ENCODE measurements at places on chromosomes 16 and 17. TPM values are rescaled to one million over a fixed set of nuclear protein-coding genes. Genes with fewer than 3 reads are reported as not detected.
A peak's percentile ranks its signal among the peaks of the same experiment; 100 is the strongest.

DNA sequence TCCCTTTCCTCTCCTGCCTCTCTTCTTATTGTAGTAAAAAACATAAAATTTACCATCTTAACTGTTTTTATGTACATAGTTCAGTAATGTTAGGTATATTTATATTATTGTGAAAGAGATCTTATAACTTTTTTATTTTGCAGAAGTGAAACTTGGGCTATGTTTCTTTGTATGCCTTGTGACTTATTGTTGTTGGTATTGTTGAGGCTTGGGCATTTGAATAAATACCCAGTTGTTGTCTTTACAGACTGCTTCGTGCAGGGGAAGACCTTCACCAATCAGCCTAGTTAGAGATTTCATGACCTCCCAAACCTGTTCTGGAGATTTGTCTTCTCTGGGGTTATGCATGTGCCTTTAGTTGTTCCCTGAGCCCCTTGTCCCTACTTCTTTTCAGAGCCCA lies 31.9 kb downstream of the REXO5 start:
- no peak for DNase-seq

DNA sequence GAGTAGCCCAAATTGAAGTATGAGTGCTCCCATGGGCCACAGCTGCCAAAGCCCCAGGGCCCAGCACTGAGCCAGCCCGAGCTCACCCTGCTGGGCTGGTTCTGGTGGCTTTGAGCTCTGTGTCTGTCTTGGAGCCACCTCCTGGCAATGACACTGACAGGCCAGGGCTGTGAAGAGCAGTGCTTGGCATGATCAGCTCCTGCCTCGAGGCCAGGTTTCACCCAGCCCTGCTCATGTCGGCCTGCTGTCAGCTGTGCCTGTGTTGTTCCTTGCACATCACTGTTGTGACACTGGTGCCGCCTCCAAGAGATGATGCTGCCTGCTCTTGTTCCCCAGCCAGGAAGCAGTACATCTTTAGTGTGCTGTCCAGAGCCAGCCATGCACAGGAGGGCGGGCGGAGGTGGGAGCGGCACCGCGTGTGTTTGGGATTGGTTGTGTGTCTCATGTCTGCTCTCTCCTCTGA lies 26.0 kb downstream of the PLD6 start:
- DNase-seq: peak; percentile 93

GRCh38 chr17:8345951-8346665 lies 6.5 kb downstream of the ODF4 start:
- no peak for DNase-seq

DNA sequence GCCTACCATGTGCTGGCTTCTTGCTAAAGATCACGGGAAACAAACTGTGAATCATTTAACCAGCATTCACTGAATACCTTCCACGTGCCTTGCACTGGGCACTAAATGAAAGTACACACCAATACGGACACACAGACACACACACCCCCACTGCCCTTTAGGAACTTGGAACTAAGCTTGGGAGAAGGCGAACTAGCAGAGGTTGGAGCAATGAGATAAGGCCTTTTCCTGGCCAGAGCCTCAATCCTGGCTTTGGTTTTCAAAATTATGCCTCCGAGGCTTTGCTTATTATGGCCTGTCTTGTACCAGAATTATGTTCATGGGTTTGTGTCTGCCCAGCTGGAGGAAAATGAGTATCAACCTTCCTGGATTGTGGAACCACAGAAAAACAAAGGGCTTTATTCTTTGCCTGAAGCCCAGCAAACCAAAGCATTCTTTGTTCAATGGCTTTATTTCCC lies 32.3 kb downstream of the CPPED1 start:
- no peak for DNase-seq

- no peak for DNase-seq
Observed at GRCh38 chr17:12402963-12403622, 262.6 kb upstream of the MYOCD start.

DNA sequence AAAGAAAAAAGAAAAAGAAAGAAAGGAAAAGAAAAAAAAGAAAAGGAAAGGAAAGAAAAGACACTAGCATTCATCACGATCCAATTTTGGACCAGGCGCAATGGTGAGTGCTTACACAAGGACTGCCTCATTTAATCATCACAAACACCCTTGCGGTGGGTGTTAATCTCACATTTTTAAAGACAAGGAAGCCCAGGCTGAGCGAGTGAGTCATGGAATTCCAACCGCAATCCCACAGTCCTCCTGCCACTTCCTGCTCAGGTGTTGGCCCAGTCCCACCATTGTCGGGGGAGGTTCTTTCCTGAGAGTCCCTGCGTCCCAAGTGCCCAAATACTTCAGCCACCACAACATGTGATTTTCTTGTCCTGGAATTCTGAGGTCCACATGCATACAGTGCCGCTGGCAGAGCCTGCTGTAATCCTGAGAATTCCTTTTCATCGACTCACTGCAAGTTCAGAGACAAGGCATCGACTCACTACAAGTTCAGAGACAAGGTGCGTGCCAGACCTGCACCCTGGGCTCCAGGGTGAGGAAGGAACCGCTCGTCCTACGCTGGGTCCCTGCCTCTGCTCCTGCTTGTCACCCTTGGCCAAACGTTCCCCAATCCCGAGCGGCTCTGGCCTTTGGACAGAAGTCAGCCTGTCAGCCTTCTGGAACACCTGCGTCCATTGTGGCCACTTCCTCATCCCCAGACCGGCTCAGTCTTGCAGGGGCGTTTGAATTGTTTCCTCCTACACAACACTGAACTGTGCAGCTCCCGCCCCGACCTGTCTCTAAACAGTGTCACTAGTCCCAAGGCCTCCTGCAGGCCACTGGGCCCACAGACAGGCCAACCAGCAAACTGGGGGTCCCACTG lies 5.8 kb downstream of the ZG16B start:
- no peak for DNase-seq

DNA sequence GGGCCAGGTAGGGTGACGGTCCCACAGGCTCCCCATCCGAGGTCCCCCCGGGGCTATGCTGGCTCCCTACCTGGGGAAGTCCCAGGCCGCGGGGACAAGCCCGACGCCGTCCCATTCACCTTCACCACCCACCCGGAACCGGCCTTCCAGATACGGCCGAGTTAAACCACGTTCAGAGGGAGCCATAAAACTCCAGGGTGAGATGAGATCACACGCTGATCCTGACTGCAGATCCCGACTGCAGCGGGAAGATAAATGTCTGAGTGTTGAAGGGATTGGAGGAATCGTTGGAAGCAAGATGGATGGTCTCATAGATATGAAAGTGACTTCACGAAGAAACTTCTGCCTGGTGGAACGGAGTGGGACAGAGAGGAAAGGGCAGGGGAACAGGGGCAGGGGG lies 13.6 kb upstream of the C1QTNF8 start:
- DNase-seq: no peak

Gene SPATA22
- not detected for total RNA-seq

Gene BEAN1
- not detected for total RNA-seq

Gene PYY
- total RNA-seq: not detected

All from G401 (cell line).